ENCODE measurements at places on chromosomes 4 and X. TPM values are rescaled to one million over a fixed set of nuclear protein-coding genes. Genes with fewer than 3 reads are reported as not detected.

GRCh38 chr4:144831971-144832370, 186.0 kb downstream of the HHIP start:
- no peak for DNase-seq

DNA sequence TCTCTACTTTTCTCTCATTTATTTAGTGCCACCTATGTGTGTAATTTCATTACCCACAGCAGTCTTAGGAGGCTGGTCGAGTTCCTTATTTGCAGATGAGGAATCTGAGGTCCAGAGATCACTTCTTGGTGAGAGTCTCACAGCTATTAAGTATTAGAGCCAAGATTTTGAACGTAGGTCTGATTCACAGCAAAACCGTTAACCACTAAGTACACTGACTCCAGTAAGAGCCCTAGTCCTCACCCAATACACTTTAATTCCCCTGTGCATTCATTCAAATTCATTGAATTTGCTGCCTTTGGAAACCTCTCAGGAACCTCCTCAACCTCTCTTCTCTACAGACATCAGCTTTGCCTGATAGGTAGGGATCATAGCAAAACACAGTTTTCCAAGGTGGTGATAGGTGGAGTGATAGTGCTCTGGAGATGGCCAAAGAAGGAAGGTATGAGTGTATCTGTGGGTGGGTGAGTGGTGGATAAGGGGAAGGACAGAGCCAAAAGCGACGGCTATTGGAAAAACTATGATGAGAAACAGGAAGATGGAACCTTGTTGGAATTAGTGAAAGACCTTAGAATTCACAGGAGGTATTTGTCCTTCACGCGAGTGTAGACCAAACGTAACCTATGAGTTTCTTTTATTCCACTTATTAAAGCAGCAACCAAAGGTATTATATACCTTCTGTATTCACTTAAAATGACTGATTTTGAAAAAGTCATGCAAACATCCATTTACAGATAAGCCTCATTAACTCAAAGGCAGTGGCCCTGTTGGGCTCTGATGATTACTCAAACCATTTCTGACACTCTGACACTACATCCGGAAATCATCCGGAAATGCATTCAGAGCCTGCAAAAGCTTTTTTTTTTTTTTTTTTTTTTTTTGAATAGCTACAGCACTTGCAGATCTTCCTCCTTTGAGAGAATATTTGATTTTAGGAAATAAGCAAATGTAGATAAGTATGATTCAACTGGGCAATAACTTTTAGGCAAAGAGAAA, 6.3 kb downstream of the FMR1 start:
- peak; percentile 46 for DNase-seq

- DNase-seq = peak; percentile 87
Observed at GRCh38 chr4:140094438-140095420, 59.3 kb downstream of the MAML3 start.

DNA sequence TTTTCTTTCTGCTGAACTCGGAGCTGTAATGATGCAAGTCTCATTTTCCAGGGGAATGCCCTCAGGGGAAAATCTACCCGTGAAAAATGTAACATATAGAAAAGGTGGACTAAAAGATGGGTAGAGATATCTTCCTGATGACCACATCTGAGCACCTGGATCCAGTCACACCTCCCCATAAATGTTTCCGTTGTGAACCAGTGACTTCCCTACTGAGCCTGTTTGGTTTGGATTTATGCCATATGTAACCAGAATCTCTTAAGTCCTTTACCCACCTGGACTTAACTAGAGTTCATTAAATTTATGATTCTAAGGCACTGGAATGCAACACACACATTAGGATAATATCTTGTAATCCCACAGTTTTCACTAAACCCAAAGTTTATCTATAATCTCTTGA, 171.1 kb downstream of the ZNF330 start:
- no peak for DNase-seq

PRDM5 gene
- 2.2 TPM for total RNA-seq

DNA sequence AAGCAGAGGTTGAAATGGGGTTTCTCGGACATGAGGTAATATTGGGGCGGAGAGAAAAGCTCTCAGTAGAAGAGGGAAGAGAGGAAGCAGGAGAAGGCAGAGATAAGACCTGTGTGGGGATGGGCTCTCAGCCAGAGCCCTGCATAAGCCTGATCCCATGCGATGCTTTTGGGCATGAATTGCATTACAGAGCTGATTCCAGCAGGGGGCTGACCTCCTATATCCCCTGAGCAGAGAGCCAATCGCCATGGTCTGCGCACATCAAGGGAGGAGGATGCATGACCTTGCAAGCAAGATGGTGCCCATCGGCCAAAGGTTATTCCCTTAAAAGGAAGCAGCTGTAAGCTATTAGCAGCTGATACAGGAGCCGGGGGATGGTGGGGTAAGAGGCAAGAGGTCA, 7.6 kb downstream of the ANOS1 start:
- peak; percentile 56 for DNase-seq

DNA sequence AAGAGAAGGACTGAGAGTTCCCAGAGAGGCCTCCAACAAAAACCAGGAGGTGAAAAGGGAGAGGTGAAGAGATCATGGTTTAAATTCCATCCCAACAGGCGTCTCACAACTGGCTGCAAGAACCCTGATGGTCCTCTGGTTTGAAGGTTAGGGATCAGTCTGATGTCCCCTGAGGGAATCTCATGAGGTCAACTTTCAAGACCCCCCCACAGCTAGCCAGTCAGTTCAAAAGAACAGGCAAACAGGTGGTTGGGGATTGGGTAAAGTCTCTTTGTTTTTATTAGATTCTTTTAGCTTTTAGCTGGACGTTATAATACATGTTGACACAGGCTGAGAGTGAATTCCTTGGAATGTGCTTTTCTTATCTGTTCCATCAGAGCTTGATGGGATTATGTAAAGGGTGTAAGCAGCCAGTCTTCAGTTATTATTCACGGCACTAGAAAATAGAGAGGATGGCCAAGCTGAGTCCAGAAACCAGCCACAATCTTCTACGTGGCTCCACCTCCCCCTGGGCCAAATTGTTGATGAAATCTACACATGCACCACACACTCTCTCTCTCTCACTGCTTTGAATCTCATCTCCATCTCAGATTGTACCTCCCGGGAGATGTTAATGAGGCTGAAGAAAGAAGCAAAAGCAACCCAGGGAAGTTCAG, 20.8 kb downstream of the ENPP6 start:
- DNase-seq = no peak

IL13RA1 gene
- 0.81 TPM for total RNA-seq

All from hematopoietic multipotent progenitor cell (in vitro differentiated cells).